ENCODE measurements at places on chromosomes 7 and 10.

DNA sequence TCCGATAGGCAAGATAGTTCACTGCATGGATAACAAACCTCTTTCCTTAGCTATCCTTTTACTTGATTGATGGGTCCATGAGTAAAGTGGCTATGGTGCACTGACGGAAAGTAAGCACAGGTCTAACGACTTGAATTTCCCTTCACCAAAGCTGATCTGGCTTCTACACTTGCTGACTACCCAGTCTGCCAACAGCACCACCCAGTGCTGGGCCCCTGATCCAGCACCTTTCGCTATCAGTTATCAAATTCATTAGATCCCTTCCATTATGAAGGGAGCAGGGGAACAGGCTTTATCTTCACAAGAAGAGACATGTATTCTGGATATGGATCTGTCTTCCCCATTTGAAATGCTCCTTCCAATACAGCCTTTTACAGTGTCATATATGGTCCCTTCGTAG, 855.9 kb downstream of the GRID1 start:
- DNase-seq = no peak

- DNase-seq = peak; percentile 97
These were observed 16.9 kb upstream of the CDK14 start for GRCh38 chr7:90579181-90579688.

DNA sequence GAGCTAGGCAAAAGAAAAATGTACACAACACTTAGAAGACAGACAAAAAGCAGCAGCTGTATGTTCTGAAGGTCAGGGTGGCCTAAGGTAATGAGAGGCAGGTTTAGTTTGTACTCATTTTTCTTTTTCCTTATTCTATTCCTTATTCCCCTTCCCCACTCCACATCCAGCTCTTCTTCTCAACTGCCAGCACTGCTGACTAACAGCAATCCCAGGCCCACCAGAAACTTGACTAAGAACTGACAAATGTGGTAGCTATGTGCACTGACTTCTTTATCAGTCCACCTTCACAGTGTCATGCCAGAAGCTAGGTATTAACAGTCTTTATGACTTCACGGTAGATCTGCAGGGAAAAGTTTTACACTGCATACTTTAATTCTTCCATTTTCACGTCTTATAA, 6.1 kb downstream of the COPG2 start:
- DNase-seq = no peak

DNA sequence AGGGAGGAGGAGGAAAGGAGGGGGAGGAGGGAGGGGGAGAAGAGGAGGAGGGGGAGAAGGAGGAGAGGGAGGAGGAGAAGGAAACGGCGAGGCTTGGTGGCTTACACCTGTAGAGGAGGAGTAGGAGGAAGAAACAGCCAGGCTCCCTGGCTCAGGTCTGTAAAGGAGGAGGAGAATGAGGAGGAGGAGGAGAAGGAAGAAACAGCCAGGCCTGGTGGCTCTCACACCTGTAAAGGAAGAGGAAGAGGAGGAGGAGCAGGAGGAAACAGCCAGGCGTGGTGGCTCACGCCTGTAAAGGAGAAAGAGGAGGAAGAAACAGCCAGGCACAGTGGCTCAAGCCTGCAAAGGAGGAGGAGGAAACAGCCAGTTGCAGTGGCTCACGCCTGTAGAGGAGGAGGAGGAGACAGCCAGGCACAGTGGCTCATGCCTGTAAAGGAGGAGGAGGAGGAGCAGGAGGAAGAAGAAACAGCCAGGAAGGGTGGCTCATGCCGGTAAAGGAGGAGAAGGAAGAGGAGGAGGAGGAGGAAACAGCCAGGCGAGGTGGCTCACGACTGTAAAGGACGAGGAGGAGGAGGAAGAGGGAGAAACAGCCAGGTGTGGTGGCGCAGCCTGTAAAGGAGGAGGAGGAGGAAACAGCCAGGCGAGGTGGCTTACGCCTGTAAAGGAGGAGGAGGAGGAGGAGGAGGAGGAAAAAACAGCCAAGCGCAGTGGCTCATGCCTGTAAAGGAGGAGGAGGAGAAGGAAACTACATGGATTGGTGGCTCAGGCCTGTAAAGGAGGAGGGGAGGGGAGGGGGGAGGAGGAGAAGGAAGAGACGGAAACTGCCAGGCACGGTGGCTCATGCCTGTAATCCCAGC, 14.9 kb upstream of the CRCP start:
- peak; percentile 93 for DNase-seq

DNA sequence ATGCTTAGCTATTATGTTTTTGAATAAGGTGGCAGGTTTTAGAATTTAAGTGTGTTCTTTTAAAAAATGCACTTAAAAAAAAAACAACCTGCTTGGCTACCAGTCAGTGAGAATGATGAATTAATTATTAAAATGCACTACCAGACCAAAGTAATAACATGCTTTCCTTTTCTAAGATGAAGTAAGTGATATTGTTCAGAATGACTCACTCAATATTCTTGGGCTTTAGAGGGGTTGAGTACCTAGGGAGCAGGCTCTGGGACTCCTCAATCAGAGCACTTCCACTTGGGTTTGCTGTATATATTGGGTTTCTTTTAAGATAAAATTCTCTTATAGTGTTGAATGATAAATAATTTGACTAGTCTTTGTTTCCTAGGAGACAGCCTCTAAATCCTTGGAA, 8.6 kb downstream of the STAM start:
- no peak for DNase-seq

GRCh38 chr7:140206616-140207389, 30.0 kb upstream of the KDM7A start:
- no peak for DNase-seq

DNA sequence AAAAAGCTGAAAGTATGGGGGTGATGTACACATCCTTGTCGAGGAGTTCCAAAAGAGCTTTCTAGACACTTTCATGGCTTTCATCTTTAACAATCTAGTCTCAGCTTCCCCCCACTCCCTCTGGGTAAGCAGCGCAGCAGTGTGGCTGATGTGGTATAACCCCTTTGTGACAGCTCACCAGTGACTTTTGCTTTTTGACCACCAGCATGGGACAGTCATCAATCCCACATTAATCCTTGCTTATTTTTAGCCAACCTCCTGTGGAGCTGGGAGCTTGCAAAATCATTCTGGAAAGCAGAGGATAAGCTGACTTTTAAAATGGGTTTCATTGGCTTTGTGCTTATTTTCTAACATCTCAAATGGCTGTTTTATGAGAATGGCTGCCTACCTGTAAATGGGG, 272.7 kb downstream of the HDAC9 start:
- DNase-seq = no peak

- DNase-seq = peak; percentile 98
These were observed 14.4 kb downstream of the DENND2A start for GRCh38 chr7:140625908-140626868.

DNA sequence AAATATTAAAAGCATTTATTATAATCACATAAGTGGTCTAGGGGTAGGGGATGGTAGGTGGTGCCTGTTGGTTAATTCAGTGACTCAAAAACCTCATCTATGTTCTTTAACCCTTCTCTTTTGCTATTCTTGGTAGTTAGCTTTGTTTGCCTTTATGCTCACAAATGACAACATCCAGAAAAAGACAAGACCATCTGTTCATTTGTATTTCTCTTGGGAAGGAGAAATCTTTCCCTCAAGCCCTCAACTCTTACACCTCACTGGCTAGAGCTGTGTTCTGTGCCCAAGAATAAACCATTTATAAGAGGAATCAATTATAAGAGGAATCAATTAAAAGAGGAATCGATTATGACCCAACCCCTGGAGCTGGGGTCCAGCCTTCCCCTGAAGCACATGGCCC, 10.8 kb upstream of the IFRD1 start:
- no peak for DNase-seq

- peak; percentile 4 for DNase-seq
These were observed 144.7 kb downstream of the PLCE1 start for GRCh38 chr10:94138391-94138790.

- no peak for DNase-seq
These were observed 245.2 kb upstream of the PLXDC2 start for GRCh38 chr10:19570991-19571390.

DNA sequence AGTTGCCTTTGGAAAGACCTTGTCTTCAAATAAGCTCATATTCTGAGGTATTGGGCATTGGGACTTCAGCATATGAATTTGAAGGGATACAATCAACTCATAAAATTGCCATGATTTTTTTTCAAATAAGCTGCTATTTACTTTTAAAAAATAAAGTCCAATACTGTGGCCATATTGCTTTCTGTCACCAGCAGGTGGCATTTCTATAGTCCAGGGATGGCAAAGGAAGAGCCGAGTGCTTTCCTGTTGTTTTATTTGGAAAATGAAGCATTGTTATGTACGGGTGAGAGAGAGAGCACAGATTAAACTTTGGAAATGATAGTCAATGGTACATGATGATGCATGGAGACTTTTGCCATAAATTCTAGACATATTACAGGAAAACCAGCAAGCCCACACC, 104.1 kb upstream of the DPP6 start:
- no peak for DNase-seq

DNA sequence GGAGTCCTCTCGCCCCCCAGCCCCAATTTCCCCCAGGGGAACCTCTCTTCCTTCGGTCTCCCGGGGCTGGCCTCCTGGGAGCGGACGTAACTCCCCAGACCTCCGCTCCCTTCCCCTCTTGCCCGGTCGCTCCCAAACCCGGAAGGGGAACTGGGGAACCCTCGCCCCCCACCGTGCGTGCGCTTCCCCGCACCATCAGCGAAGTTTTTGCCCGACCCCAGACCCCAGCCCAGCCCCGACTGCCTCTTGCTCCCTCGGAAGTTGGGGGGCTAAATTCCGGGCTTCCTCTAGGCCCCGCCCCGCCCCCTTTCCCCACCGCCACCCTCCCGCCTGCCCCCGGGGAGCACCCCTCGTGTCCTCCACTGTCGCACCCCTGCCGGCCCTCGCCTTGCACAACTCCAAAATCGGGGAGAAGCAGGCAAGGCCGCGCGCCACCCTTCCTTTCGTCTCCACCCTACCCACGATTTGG, 436 bp downstream of the GNB2 start:
- no peak for DNase-seq

DNA sequence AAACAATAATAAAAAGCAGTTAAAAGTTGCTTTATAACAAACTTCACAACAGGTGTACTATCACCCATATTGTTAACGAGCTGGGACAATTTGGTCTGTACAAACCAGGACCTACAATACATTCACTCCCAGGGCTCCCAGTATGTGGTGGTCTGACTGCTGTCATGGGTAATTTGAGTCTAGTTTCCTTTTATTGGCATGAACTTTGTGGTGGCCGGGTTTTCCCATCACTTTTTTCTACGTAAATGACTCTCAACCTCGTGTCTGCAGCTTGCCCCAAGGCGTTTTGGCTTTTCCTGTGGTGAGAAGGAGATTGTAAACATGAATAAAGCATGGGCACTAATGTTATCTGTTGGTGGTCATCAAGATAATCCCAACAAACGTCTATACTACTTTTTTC, 118.7 kb upstream of the CDK6 start:
- no peak for DNase-seq

- peak; percentile 43 for DNase-seq
These were observed 10.9 kb downstream of the CDHR1 start for GRCh38 chr10:84205049-84205852.

GRCh38 chr7:156659961-156660360, 19.4 kb downstream of the RNF32 start:
- no peak for DNase-seq

DNA sequence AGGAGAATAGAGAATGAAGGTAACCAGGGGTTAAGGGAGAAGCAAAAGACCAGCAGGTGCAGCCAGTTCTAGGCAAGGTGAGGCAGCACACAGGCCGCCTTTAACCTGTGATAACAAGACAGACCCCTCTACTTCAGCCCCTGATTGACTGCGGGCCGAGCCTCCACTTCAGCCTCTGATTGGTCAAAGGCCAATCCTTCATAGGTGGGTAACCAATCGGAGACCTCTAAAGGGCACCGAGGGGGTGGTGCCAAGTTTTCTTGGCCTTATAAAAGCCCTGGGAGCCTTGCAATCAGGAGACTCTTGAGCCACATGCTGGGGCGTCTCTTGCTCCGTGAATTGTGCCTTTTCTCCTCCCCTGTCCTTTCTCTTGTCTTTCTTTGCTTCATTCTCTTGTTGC, 98.8 kb downstream of the ELFN1 start:
- DNase-seq = no peak

- peak; percentile 74 for DNase-seq
These were observed 118.9 kb downstream of the APBB1IP start for GRCh38 chr10:26556748-26557640.

DNA sequence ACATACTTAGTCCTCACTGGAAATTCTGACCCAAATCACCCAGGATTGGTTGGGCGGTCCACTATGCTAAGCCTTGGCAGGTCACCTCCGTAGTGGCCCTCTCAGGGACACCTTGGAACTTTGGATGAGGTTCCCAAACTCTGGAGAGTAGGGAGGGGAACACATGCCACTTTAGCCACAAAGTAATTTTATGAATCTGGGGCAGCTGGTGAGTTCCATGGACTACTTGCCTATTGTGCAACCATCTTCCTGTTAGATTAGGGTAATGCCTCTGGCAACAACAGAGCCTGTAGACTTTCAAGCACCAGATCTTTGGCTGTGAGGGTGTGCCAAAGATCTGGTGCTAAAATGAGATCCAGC, 77.7 kb downstream of the ITGB8 start:
- DNase-seq = peak; percentile 80

DNA sequence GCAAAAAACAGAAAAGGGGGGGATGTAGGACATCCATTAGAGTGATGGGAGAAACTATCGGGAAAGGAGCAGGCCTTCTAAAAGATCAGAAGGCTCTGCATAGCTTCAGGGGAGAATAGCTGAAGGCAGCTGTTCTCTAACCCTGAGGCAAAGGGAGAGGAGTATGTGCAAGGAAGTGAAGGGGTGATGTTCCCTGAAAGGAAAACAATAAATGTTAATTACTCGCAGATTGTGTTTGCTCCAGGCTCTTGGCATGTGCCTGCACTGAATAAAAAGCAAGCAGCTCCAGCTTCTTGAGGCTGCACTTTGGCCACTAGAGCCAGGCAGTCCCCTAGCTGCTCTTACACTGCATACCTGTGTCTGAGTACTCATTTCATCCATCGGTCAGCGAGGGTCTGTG, 14.4 kb upstream of the STARD3NL start:
- no peak for DNase-seq

- DNase-seq = no peak
These were observed 167.0 kb downstream of the CTTNBP2 start for GRCh38 chr7:117706210-117706609.

GRCh38 chr10:126392068-126392467, 3.8 kb upstream of the ADAM12 start:
- DNase-seq = no peak

- DNase-seq = no peak
These were observed 220.8 kb upstream of the GPR26 start for GRCh38 chr10:123445261-123445775.

- DNase-seq = no peak
These were observed 145.9 kb upstream of the TBX20 start for GRCh38 chr7:35399840-35400239.

DNA sequence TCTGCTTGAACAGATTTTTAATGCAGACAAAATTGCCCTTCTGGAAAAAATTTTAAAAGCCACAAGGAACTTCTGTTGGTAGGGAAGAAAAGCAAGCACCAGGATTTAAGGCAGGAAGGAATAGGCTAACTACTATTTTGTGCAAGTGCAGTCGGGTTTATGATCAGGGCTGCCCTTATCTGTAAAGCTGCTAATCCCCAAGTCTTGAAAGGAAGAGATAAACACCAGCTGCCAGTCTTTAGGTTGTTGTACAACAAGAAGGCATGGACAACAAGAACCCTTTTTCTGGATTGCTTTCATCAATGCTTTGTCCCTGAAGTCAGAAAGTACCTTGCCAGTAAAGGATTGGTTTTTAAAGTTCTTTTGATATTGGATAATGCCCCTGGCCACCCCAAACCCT, 40.7 kb downstream of the RALA start:
- DNase-seq = no peak
